ENCODE measurements at places on chromosomes 6 and 20. TPM values are rescaled to one million over a fixed set of nuclear protein-coding genes. Genes with fewer than 3 reads are reported as not detected.

Gene GATA5
- 6.9 TPM for polyA plus RNA-seq

Gene SRSF12
- 1.0 TPM for polyA plus RNA-seq

Gene NFATC2
- polyA plus RNA-seq: 0.73 TPM

Gene CLPSL1
- polyA plus RNA-seq: not detected

Gene SRMS
- not detected for polyA plus RNA-seq

Gene CD83
- 15.4 TPM for polyA plus RNA-seq

Gene ULBP2
- polyA plus RNA-seq: 2.5 TPM

Gene MDFI
- 2.3 TPM for polyA plus RNA-seq

All from kidney (tissue), 22 donors.